Cortex of kidney (tissue), 1 donor: ENCODE measurements at places on chromosomes 4 and X.

GRCh38 chr4:35526456-35526855, 717.9 kb downstream of the ARAP2 start:
- DNase-seq = no peak

- DNase-seq = peak; percentile 48
Observed at GRCh38 chr4:86891762-86892635, at the start of gene C4orf36. Gene C4orf36 (minus strand): TSS chr4:86892422. CDS start chr4:86891520, 902 bp downstream.

DNA sequence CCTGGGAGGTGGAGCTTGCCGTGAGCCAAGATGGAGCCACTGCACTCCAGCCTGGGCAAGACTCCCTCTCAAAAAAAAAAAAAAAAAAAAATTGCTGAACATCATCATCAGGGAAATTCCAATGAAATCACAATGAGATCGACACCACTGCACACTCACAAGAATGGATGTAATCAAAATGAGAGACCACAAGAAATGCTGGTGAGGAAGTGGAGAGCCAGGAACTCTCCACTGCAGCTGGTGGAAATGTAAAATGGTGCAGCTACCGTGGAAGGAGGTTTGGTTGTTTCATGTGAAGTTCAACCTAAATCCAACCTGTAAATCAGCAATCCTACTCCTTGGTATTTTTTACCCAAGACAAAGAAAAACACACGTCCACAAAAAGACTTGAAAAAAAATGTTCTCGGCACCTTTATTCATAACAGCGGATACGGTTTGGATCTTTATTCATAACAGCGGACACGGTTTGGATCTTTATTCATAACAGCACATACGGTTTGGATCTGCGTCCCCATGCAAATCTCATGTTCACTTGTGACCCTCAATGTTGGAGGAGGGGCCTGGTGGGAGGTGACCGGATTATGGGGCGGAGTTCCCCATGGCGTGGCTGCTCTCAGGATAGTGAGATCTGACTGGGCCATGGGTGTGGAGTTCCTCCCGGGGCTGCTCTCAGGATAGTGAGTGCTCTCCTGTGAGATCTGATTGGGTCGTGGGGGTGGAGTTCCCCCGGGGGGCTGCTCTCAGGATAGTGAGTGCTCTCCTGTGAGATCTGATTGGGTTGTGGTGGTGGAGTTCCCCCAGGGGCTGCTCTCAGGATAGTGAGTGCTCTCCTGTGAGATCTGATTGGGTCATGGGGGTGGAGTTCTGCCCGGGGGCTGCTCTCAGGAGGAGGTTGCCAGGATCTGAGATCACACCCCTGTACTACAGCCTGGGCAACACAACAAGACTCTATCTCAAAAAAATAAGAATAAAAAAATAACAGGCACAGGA, 7.7 kb downstream of the GAK start:
- no peak for DNase-seq

- DNase-seq = no peak
Observed at GRCh38 chr4:141311246-141312204, 90.8 kb downstream of the ZNF330 start.

GRCh38 chr4:32544846-32545245, 1824.7 kb downstream of the PCDH7 start:
- no peak for DNase-seq

GRCh38 chr4:52912608-52913007, 50.5 kb downstream of the RASL11B start:
- no peak for DNase-seq

DNA sequence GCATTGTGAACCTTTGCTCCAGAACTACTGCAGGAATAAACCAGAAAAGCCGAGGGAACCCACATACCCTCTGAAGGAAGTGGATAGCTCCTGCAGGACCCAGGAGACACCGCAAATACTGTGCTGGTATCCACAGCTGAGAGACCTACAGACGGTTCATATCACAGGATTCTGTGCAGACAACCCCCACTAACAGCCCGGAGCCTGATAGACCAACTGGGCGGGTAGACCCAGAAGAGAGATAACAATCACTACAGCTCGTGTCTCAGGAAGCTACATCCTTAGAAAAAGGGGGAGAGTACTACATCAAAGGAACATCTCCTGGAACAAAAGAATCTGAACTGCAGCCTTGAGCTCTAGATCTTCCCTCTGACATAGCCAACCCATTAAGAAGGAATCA, 150.8 kb downstream of the FRAS1 start:
- DNase-seq = no peak

GRCh38 chr4:168998596-168998995, 11.5 kb downstream of the CBR4 start:
- DNase-seq = no peak

GRCh38 chrX:809081-809480, 178.5 kb downstream of the SHOX start:
- DNase-seq = no peak

DNA sequence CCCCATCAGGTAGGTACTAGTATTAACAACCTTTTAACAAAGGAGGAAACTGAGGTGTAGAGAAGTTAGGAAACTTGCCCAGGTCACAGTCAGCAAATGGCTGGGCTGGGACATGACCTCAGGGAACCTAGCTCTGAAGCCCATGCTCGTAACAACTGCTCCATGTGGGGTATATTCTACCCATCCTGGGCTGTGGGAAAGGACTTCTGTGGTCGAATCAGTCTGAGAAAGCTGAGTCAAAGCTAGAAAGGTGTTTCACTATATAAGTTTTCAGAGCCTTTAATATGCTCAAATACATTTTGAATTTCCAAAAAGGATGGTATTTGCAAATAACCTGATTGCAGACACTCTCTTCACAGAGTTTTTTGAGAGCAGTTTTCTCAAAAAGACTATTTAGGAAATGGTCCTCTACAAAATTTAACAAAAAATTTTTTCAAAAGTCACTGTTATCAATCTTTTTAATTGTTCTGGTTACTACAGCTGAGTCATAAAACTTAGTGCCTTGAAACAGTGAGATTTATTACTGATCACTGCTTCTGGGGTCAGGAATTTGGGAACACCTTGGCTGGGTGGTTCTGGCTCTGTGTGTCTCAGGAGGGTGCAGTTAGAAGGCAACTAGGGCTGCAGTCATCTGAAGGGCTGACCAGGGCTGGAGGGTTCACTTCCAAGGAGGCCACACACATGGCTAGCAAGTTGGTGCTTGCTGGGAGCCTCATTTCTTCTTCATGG, 53.6 kb downstream of the NSG1 start:
- DNase-seq = no peak

DNA sequence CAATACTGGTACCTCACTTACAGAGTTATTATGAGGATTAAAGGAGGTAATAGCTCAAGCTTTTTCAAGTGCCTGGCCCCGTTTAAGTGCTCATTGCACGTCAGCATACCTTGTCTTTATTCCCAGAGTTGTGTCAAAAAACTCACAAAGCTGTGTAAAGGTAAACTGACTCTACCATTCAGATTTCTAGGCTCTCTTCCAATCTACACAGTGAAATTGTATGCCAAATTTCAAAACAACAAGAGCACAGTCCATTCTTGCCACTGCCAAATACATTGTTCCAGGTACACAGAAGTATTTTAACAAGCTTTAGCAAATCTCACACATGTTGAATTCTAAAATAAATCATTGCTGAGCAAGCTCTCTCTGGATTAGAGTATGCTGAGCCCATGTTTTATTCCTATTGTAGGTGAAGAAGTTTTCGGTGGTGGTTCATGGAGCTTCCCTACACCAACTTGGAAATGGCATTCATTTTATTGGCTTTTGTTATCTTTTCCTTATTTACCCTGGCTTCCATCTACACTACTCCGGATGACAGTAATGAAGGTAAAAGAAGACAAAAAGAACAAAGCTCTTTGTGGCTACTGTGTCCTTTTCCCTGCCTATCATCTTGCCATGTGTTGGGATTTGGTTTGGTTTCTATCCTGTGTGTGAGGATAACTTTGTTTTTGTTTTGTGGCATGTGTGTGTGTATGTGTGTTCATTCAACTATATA, 16.2 kb downstream of the SMIM31 start:
- DNase-seq = no peak

GRCh38 chr4:121738780-121739535, 26.0 kb downstream of the SMIM43 start:
- DNase-seq = no peak

DNA sequence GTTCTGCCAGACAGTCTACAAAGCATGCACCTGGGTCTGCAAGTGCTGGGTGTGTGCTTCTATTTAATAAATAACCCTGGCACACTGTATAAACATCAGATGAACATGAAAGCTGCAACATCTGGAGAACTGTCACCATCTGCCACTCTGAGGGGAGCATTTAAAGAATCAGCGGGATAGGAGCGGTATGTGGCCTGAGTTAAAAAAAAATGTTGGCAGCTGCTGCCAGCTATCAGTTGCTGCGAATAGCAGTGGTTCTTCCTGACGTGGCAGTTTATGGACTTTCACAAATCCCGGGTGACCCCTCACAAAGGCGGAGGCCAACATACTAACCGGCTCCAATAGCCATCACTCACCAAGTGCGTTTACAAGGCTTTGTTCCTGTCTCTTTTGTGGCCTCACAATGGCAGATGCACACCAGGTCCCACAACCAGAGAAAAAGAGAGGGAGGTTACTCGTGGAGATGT, 95.1 kb downstream of the RASL11B start:
- DNase-seq = no peak

GRCh38 chr4:148016063-148016637, 284.3 kb downstream of the ARHGAP10 start:
- no peak for DNase-seq

GRCh38 chr4:151534195-151534594, 125.2 kb downstream of the FHIP1A start:
- DNase-seq = no peak

GRCh38 chr4:190015538-190016368, 11.3 kb downstream of the FRG2 start:
- DNase-seq = no peak

DNA sequence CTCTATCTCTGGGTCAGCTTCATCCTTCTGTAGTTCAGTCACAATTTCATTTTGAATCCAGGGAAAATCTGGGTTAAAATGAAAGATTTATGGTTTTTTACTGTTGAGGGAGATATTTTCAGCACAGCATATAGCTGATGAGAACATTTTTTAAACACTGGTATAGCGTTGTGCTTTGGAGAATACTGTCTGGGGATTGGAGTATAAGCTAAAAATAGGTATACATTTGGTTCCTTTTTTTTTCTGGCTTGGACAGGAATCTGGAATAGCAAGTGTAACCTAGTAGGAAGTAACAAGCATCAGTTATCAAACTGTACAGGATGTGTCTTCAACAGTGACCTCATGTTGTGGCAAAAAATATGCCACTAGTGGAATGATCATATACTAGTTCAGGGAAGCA, 149.1 kb downstream of the GRXCR1 start:
- no peak for DNase-seq

DNA sequence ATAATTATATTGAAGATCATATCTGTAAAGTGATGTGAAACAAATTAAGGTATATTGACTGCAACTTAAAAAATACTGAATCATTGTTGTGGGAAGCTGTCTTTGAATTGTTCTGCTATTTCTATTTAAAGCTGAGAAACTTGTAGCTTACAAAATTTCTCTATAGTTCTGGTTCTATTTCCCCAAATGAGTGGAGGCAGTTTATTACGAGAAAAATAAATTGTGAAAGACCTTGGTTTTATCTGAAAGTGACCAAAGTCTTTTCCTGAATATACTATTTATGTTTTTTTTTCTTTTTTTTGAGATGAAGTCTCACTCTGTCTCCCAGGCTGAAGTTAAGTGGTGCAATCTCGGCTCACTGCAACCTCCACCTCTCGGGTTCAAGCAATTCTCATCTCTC, 165.4 kb downstream of the SH3BGRL start:
- DNase-seq = no peak

DNA sequence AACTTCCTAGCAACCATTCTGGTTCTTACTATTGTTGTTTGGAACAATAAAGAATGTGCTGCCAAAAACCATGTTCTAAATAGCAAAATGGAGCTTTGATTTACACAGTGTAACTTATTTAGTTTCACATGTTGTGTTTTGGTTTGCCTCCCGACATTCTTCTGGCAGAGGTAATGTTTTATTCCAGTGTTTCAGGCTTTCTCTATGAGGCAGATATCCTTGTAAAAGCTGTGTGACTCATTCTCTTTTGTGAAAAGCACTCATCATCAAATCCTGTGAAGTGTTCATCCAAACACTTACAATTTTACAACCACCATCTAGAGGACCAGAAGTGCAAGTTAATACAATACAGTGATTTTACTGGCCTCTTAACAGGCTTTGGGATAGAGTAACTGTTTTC, 219.0 kb upstream of the GIMD1 start:
- no peak for DNase-seq

DNA sequence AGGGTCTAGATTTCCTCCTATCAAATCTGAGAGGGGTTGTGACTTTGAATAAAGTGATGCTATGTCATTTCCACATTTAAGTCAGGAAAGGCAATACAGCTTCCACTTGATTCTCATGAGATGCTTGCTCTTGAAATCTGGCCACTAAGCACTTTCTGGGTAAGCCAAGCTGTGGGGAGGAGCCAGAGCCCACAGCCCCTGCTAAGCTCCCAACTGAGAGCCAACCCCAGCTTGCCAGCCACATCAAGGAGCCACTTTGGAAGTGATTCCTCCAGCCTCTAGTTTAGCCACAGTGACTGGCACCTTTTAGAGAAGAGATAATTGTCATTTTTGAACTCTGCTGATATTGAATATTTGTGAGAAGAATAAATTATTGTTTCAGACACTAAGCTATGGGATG, 1441.5 kb upstream of the IGFBP7 start:
- DNase-seq = no peak

DNA sequence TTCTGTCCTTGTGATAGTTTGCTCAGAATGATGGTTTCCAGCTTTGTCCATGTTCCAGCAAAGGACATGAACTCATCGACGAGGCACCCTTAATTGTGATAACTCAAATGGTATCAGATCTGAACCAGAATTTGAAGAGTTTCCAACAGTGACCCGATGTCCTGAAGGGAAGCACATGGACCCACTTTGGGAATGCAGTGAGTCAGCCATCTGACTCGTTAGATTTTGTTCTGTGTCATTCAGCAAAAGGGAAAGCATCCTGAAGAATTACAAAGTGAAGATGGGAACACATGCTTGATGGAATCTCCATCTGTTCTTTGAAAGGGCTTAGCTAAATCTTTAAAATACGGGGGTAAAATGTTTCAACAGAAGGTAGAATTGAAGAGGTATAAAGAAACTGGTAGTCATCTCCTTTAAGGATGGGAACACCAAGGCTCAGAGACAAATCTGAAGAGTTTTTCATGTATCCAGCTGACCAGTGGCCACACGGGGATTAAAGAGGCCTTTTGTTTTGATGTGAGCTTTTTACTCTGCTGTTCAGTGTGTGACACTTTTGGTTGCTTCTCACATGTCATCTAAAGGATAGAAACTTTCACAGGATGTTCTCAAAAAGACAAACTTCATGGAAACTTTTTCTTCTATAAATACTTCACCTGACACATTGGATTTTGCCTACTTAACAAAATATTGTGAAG, 393.8 kb downstream of the INPP4B start:
- DNase-seq = no peak

DNA sequence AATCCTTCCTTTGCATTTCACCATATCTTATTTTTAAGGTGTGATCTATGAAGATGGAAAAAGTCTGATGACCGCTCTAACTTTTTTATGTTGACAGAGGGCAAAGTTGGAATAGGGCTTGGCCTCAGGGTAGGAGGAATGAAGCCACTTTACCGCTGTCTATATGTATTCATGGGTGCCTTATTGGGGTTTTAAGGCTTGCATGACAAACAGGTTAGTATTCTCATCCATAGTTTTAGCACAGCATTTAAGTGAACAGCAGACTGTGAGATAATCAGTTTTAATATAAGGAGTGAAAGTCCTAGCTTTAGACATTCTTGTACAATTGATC, 81.7 kb upstream of the BMP2K start:
- no peak for DNase-seq

- no peak for DNase-seq
Observed at GRCh38 chrX:101655534-101655933, 4.1 kb downstream of the ARMCX2 start.

GRCh38 chr4:14871676-14872430, 130.4 kb upstream of the CPEB2 start:
- no peak for DNase-seq

GRCh38 chr4:84482564-84483563, 16.2 kb downstream of the NKX6-1 start:
- no peak for DNase-seq
